Testis (tissue), 5 donors: ENCODE measurements at places on chromosomes 5 and 9.
A peak's percentile ranks its signal among the peaks of the same experiment; 100 is the strongest.

GRCh38 chr5:50365426-50366251, 75.4 kb downstream of the EMB start:
- H3K27ac ChIP-seq = peak overlapping the region; percentile 59
- H3K4me1 ChIP-seq = no peaks in the 10 kb centered on the region
- no peak for DNase-seq

DNA sequence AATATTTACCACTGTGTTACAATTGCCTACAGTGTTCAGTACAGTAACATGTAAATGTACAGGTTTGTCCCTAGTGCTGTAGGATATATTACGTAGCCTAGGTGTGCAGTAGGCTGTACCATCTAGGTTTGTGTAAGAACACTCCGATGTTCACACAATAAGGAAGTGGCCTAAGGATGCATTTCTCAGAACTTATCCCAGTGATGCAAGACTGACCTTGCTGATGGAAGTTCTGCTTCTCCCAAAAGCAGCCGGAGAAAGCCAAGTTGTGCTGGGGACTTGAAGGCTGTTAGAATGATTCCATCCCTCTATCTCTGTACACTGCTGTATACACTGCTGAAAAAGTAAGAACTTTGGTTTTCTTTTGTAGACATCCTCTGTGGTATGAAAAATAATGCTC, 21.6 kb downstream of the NEUROG1 start:
- H3K4me1 ChIP-seq = no peaks in the 10 kb centered on the region
- no peaks in the 10 kb centered on the region for H3K36me3 ChIP-seq
- H3K27ac ChIP-seq = no peak overlapping the region
- no peak overlapping the region for H3K4me3 ChIP-seq

DNA sequence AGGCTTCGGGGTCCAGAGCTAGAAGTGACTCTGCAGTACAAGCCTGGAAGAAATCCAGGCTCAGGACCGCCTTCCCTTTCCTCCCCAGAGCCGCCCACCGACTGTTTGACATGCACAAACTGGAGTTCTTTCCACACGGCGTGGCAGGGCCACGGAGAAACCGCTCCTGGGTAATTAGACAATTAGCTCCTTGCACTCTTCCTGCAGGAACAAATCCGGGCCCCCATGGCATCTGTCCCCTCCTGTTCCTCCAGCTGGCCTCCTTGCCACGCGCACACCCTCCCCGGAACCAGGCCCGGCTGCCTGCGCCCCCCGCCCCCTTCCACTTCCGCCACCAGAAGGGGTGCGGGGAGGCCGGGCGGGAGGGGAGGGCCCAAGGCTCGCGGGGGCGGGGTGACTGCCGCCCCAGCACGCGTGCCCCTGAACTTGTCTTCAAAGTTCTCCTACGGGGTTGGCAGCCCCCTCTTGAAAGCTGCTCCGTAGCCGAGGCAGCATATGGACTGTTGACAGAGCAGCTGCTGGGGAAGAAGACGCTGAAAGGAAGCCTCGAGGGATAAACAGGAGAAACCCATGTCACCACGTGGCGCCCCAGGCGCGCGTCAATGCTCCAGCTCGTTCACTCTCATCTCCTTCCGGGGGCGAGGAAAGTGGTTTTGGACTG, 74.3 kb downstream of the SEC61B start:
- no peaks in the 10 kb centered on the region for H3K36me3 ChIP-seq
- H3K4me3 ChIP-seq = peak overlapping the region; percentile 39
- H3K27me3 ChIP-seq = no peaks in the 10 kb centered on the region
- DNase-seq = peak; percentile 43
- H3K27ac ChIP-seq = no peak overlapping the region

GRCh38 chr5:171639966-171640365, 145.7 kb upstream of the SMIM23 start:
- H3K4me1 ChIP-seq = peaks cover 3% of the 10 kb centered on the region
- no peak for DNase-seq
- no peaks in the 10 kb centered on the region for H3K36me3 ChIP-seq
- no peak overlapping the region for H3K27ac ChIP-seq

DNA sequence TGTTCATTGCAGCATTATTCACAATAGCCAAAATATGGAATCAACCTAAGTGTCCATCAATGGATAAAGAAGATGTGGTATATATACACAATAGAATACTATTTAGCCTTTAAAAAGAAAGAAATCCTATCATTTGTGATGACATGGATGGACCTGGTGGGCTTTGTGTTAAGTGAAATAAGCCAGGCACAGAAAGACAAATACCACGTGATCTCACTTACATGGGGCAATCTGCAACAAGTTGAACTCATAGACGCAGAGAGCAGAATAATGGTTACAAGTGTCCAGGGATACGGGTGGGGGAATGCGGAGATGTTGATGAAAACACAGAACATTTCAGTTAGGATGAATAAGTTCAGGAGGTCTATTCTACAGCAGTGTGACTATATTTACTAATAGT, 66.4 kb upstream of the ALDH1B1 start:
- no peaks in the 10 kb centered on the region for H3K36me3 ChIP-seq
- no peaks in the 10 kb centered on the region for H3K4me1 ChIP-seq
- DNase-seq = no peak
- no peak overlapping the region for H3K27ac ChIP-seq

- no peaks in the 10 kb centered on the region for H3K4me1 ChIP-seq
- no peak overlapping the region for H3K27ac ChIP-seq
- H3K4me3 ChIP-seq = no peak overlapping the region
- no peaks in the 10 kb centered on the region for H3K36me3 ChIP-seq
These were observed 130.1 kb upstream of the TLR4 start for GRCh38 chr9:117574099-117574498.

- no peaks in the 10 kb centered on the region for H3K36me3 ChIP-seq
- no peak overlapping the region for H3K27ac ChIP-seq
- no peak for DNase-seq
- no peak overlapping the region for H3K4me3 ChIP-seq
- no peaks in the 10 kb centered on the region for H3K4me1 ChIP-seq
These were observed 68.3 kb upstream of the RETREG1 start for GRCh38 chr5:16685069-16685468.
